ENCODE measurements at places on chromosomes 3 and 15. TPM values are rescaled to one million over a fixed set of nuclear protein-coding genes. Genes with fewer than 3 reads are reported as not detected.

DNA sequence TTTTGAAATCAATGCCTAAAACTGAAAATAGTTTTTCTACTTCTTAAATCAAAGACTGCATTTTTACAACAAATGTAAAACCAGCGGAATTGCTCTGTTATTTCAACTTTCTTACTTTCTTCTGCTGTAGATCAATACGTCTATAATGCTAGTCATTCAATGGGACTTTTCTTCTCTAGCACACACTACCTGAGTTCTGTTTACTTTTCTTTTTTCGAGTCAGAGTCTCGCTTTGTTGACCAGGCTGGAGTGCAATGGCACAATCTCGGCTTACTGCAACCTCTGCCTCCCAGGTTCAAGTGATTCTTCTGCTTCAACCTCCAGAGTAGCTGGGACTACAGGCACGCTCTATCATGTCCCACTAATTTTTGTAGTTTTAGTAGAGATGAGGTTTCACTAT lies 40.7 kb upstream of the KIF23 start:
- no peak for DNase-seq

GRCh38 chr3:72974956-72975355 lies 21.7 kb upstream of the PPP4R2 start:
- DNase-seq, result no peak

GRCh38 chr3:181313335-181313734 lies 323.8 kb upstream of the DNAJC19 start:
- DNase-seq, result no peak

DNA sequence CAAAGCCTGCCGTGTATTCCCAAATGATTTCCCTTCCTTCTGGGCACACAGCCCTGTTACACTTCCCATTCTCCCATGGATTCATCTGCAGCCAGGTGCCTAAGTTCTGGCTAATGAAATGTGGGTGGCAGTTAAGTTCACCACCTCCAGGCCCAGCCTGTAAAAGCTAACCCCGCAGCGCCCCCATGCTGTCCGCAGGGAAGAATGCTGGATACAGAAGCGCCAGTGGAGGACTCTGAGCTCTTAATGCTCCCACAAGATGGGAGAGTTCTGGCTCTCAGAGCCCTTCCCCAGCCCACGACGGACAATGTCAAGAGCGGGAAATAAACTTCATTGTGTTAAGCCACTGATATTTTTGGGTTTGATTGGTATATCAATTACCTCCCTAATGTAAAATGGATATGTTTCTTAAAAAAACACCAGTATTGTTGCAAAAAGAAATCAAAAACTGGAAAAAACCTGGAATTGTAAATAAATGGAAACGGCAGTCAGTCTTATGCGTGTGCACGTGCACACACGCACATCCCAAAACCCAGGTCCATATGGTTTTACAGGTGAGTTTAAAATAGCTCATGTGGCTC lies 37.7 kb upstream of the FGD5 start:
- DNase-seq, result peak; percentile 75

CCDC13 gene
- 0.17 TPM for total RNA-seq

EAF1 gene
- total RNA-seq, result 7.0 TPM
